ENCODE measurements at places on chromosomes 5 and 9. TPM values are rescaled to one million over a fixed set of nuclear protein-coding genes. Genes with fewer than 3 reads are reported as not detected.
A peak's percentile ranks its signal among the peaks of the same experiment; 100 is the strongest.

DNA sequence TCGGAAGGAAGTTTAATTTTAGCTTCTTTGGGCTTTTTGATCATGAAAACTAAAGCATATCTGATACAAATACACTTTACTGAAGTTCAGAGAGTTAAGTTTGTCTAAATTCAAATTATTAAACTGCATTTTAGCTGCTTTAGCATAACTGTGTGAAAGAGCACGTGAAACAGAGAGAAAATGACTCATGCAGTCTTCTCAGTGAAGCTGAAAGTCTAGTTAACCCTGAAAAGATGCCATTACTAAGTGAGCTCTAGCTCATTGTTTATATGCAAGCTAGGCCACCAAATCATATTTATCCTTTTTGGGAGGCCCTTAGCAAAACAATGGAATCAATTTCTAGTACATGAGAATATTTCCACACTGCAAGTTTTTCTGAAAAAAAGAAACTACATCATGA, 27.6 kb downstream of the TPD52L3 start:
- H3K4me1 ChIP-seq, result peaks cover 19% of the 10 kb centered on the region
- H3K36me3 ChIP-seq, result no peaks in the 10 kb centered on the region
- DNase-seq, result no peak
- H3K27me3 ChIP-seq, result no peaks in the 10 kb centered on the region
- peak overlapping the region; percentile 40 for H3K4me3 ChIP-seq

Gene TMEM167A
- total RNA-seq, result 65.1 TPM

DNA sequence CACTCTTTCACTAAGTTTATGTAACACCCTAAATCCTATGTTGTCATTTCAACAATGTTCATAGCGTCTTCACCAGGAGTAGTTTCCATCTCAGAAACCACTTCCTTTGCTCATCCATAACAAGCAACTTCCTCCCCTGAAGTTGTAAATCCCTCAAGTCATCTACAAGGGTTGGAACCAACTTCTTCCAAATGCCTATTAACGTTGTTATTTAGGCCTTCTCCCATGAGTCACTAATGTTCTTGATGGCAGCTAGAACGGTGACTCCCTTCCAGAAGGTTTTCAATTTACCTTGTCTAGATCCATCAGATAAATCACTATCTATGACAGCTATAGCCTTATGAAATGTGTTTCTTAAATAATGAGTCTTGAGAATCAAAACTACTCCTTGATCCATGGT, 73.3 kb upstream of the TARS1 start:
- H3K4me3 ChIP-seq, result no peak overlapping the region
- H3K36me3 ChIP-seq, result no peaks in the 10 kb centered on the region
- DNase-seq, result no peak
- H3K27ac ChIP-seq, result no peak overlapping the region
- H3K4me1 ChIP-seq, result no peaks in the 10 kb centered on the region
- no peaks in the 10 kb centered on the region for H3K27me3 ChIP-seq

GRCh38 chr5:146199176-146199815, 4.1 kb upstream of the RBM27 start:
- no peak overlapping the region for H3K27ac ChIP-seq
- peaks cover 8% of the 10 kb centered on the region for H3K27me3 ChIP-seq

Gene PCDHA9
- total RNA-seq, result not detected

Gene SLC4A9
- 0.56 TPM for total RNA-seq

GRCh38 chr9:104931256-104931655, 3.3 kb upstream of the ABCA1 start:
- H3K4me3 ChIP-seq, result no peak overlapping the region
- H3K27ac ChIP-seq, result no peak overlapping the region
- H3K27me3 ChIP-seq, result peaks cover 13% of the 10 kb centered on the region

DNA sequence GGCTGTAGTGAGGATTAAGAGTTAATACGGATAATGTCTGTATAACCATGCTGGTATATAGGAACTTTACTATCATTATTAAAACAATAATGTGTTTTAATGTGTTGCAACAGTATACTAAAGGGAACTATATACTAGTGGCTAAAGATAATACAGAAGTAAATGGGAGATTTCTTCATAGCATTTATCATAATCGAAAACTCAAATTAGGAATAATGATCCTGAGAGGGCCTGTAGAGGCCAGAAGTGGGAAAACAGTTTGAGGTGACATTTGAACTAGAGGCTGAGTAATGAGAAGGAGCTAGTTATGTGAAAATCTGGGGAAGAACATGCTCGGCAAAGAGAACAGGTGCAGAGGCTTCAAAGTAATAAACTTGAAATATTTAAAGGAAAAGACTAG, 2.9 kb downstream of the TCERG1 start:
- no peak for DNase-seq
- peak overlapping the region; percentile 74 for H3K27ac ChIP-seq
- H3K36me3 ChIP-seq, result peaks cover 8% of the 10 kb centered on the region
- peaks cover 53% of the 10 kb centered on the region for H3K4me1 ChIP-seq
- no peak overlapping the region for H3K4me3 ChIP-seq

Gene SV2C
- total RNA-seq, result 0.23 TPM

- H3K27ac ChIP-seq, result peak overlapping the region; percentile 88
- no peaks in the 10 kb centered on the region for H3K27me3 ChIP-seq
- DNase-seq, result peak; percentile 35
- peaks cover 2% of the 10 kb centered on the region for H3K36me3 ChIP-seq
Observed at GRCh38 chr9:137127301-137128157, 11.4 kb upstream of the GRIN1 start.

DNA sequence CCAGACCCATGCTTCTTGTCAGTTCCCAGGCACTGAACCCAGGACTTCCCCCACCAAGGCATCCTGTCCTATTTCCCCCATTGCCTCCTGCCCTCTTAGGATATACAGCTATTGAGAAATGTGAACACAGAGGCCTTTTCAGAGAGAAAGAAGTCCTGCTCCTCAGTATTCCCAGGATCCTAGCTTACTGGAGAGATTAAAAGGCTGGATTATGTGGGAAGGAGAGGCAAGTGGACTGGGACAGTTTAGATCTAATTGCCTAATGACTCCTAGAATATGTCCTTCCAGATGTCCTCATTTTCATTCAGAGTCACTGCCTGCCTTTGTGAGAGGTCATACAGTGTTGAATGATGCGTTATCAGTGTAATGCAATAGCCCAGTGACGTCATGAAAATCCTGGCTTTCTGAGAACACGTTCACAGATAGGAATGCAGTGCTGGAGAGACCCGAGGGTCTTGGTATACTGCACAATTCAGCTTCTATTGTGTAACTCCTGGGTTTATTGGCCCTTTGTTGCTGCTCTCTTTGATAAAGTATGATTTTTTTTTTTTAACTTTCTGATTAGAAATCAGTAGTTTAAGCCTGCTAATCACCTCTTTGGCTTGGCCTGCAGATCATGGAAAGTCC, 26.2 kb downstream of the WWC1 start:
- DNase-seq, result no peak
- no peaks in the 10 kb centered on the region for H3K27me3 ChIP-seq
- H3K27ac ChIP-seq, result no peak overlapping the region
- no peaks in the 10 kb centered on the region for H3K4me1 ChIP-seq

Gene RNF224
- not detected for total RNA-seq

DNA sequence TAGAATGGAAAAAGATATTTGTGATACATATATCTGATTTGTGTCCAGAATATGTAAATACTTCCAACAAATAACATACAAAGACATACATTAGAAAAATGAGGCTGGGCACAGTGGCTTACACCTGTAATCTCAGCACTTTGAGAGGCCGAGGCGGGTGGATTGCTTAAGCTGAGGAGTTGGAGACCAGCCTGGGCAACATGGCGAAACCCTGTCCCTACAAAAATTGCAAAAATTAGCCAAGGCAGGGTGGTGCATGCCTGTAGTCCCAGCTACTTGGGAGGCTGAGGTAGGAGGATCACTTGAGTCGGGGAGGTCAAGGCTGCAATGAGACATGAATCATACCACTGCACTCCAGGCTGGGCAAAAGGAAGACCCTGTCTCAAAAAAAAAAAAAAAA, 46.1 kb upstream of the CDC42SE2 start:
- H3K27me3 ChIP-seq, result no peaks in the 10 kb centered on the region
- DNase-seq, result no peak
- H3K4me3 ChIP-seq, result no peak overlapping the region
- peaks cover 28% of the 10 kb centered on the region for H3K4me1 ChIP-seq
- H3K27ac ChIP-seq, result no peak overlapping the region

GRCh38 chr5:95858661-95859595, 36.4 kb upstream of the GLRX start:
- peaks cover 66% of the 10 kb centered on the region for H3K4me1 ChIP-seq
- H3K27me3 ChIP-seq, result no peaks in the 10 kb centered on the region
- H3K27ac ChIP-seq, result peak overlapping the region; percentile 91
- H3K36me3 ChIP-seq, result no peaks in the 10 kb centered on the region
- DNase-seq, result peak; percentile 96
- peak overlapping the region; percentile 67 for H3K4me3 ChIP-seq

GRCh38 chr9:82912645-82913044, 150.3 kb downstream of the RASEF start:
- H3K27me3 ChIP-seq, result no peaks in the 10 kb centered on the region
- H3K27ac ChIP-seq, result no peak overlapping the region
- no peaks in the 10 kb centered on the region for H3K4me1 ChIP-seq
- H3K4me3 ChIP-seq, result no peak overlapping the region
- DNase-seq, result no peak

Gene C9orf50
- total RNA-seq, result not detected

GRCh38 chr5:179217356-179217755, 127.9 kb downstream of the ADAMTS2 start:
- no peak overlapping the region for H3K4me3 ChIP-seq
- no peaks in the 10 kb centered on the region for H3K4me1 ChIP-seq
- DNase-seq, result no peak
- H3K36me3 ChIP-seq, result no peaks in the 10 kb centered on the region
- no peak overlapping the region for H3K27ac ChIP-seq

Gene RLN1
- total RNA-seq, result 1.6 TPM

DNA sequence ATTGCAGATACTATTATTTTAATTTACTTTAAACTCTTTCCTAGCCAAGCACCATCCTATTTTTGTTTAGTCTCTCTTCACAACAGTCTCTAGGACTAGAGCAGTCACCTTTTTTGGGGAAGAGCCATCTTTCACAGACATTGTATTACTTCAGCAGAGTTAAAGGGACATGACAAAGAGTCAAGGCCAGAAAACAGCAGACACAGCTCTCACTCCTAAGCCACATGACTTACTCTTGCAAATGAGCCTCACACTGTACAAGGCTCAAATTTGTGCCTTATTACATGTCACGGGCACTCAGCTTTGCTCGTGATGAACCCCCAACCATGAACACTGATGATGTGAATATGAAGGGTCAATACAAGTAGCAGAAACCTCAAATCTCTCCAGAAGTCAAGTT, 104.3 kb downstream of the ZNF608 start:
- peaks cover 47% of the 10 kb centered on the region for H3K27me3 ChIP-seq
- no peaks in the 10 kb centered on the region for H3K36me3 ChIP-seq
- H3K27ac ChIP-seq, result no peak overlapping the region

DNA sequence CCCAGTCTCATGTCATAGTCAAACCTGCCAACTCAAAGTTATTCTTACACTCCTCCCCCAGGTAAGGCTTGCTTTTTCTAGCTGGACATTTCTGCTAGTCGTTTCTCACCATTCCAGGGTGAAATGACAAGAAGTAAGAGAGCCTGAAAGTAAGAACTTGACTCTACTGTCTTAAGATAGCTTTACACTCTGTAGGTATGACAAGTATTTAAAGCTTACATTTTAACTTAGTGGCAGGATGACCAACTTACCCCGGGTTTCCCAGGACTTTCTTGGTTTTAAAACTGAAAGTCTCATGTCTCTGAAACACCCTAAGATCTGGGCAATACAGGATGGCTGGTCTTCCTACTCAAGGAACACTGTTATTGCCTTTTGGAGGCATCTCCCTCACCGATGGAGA, 67.5 kb upstream of the PIK3R1 start:
- H3K27ac ChIP-seq, result no peak overlapping the region
- H3K4me3 ChIP-seq, result peak overlapping the region; percentile 38
- no peak for DNase-seq
- no peaks in the 10 kb centered on the region for H3K27me3 ChIP-seq
- H3K4me1 ChIP-seq, result peaks cover 18% of the 10 kb centered on the region

DNA sequence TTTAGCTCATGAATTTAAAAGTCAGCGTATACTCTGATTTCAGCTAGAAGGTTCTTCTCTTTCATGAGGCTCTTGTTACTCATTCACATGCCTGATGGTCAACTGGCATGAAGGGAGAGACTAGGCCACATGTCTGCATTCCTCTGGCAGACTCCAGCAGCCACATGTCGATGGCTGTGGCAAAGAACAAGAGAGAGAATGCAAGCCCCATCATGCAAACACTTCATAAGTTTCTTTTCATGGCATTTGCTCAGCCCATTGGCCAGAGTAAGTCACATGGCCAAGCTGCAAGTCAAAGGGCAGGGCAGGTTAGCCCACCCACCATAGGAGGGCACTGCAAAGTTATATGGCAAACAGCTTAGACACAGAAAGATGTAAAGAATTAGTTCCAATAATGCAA, 5.4 kb downstream of the KCNV2 start:
- no peak for DNase-seq
- no peaks in the 10 kb centered on the region for H3K4me1 ChIP-seq
- H3K27ac ChIP-seq, result no peak overlapping the region
- no peaks in the 10 kb centered on the region for H3K27me3 ChIP-seq

Gene SRD5A1
- 16.4 TPM for total RNA-seq

DNA sequence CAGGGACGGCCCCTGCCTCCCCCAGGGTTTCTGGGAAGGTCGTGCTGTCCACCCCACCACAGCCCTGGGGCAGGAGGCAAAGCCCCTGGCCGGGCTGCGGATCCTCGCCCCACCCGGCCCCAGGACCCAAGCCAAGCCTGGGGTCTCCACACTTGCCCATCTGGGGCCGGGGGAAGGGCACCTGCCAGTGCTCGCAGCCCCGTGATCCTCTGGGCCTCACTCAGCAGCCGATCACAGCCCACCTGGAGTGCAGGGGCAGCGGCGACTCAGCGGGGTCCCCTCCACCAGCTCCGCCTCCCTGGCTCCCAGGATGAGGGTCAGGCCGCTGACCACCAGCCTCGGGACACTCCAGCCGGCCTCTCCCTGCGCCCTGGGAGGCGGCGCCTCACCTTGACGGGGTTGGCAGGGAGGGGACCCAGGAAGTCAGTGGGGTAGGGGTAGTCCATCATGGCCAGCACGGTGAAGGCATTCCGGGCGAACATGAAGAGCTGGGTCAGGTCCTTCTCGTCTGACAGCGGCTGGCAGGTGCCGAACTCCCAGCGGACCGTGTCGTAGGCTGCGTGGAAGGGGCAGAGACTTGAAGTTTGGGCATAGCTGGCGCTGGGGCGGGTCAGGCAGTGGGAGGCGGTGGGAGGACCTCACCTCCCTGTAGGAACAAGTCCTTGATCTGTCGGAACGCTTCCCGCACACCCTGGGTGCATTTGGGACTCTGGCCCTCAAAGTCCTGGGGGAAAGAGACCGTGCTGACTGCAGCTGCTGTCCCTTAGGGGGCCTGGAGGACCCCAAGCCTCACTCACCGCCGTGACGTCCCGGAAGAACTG, 1.8 kb downstream of the DPP7 start:
- peaks cover 4% of the 10 kb centered on the region for H3K4me1 ChIP-seq
- H3K36me3 ChIP-seq, result peaks cover 4% of the 10 kb centered on the region
- no peak overlapping the region for H3K27ac ChIP-seq
- H3K27me3 ChIP-seq, result no peaks in the 10 kb centered on the region
- H3K4me3 ChIP-seq, result peak overlapping the region; percentile 49
- no peak for DNase-seq

Gene SLC45A2
- not detected for total RNA-seq

Gene SLC6A7
- not detected for total RNA-seq

Measured in activated T-cell treated with anti-CD3 and anti-CD28 coated beads, Interleukin-2, amount 50 U/mL, for 72 hours (primary cell).